ENCODE measurements at places on chromosomes 11 and 22.

- no peak for DNase-seq
Measured at GRCh38 chr11:108131993-108132392, 10.6 kb downstream of the ACAT1 start.

DNA sequence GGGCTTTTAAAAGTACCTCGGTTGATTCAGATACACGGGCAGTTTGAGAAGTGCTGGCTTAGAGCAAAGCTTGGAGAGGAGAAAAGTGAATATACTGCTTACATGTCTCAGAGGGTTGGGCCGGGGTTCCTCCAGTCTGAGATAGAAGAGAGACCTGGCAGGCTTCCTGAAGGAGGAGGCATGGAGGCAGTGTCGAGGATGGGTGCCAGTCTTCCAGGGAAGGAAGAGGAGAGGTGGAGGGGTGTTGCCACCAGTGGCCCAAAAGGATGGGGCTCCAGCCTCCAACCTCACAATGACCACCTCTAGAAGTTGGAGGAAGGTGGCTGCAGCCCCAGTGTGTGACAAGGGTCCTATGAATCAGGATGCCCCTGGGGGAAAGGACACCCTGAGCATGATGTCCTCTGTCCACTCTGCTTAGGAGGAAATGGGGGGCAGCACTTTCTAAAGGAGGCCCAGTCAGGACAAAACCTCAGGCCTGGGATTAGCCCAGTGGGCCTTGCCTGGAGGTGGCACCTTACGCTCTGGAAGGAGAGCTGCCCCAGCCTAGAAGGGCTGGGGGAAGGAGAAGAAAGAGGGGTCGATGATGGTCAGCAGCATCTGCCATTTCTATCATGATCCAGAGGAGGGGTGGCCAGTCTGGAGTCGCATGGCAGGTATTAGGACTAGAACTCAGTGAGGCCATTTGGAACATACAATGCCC lies 65.2 kb downstream of the CD82 start:
- no peak for DNase-seq

- no peak for DNase-seq
Measured at GRCh38 chr11:20155683-20156279, 4.5 kb downstream of the DBX1 start.

GRCh38 chr11:118238421-118238820 lies 13.6 kb upstream of the JAML start:
- DNase-seq: no peak

DNA sequence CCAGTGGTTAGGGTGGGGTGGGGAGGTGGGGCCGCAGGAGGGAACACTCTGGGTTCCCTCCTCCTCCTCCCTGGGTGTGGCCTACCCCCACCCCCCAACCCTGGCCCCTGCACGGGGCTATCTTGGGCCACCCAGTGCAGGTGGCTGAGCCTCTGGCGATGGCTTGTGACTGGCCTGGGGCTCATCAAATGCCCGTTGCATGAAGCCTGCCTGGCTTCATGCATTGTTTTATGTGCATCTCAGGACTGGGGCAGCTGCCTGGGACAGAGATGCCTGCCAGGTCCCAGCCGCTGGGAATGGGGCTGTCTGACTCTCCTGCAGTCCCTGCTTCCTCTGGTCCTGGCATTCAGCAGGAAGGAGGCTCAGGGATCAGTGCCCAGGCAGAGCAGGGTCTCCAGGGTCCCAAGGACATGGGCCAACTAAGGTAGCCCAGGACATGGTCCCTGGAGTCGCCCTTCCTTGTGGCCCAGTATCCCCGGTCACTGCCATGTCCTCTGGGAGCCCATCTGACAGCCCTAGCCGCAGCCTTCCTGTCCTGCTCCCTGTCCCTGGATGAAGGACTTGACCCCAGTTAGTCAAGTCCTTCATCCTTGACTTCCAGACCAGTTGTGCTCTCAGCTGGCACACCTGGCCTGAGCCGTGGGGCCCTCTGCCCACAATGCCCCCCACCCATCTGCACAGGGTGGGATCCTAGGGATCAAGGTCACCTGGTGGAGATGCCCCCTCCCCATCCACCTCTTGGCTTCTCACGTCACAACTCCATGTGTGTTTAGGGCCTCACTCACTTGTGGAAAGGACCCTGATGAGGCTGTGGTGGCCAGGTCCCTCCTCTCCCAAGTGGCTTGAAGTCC lies 112.1 kb upstream of the FGF3 start:
- DNase-seq: no peak

DNA sequence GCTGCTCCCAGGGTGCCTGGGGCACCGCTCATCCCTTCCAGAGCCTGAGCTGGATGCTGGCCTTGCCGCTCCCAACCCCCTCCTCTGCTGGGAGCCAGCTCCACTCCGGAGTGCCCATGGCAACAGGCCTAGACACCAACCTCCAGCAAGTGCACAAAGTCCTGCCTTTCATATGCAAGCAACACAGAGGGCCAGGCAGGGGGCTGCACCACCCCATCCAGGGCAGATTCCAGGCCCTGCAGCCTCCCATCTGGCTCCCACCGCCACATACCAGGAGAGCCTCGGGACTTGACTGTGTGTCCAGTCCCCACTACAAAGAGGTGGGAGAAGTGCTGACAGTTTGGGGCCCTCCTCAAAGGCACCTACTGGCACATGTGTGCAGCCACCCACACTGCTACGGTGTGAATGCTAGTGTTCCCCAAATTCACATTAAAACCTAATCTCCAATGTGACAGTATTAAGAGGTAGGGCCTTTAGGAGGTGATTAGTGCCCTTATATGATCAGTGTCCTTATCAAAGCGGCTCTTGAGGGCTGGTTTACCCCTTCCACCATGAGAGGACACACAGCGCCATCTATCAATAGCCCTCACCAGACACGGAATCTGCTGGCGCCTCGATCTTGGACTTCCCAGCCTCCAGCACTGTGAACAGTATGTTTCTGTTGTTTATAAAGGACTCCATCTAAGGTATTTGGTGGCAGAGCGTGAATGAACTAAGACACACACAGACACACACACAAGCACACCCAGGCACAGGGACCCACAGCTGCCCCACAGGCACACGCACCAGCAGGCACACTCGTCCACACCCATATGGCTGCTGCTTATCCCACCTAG lies 16.2 kb downstream of the ARVCF start:
- no peak for DNase-seq

GRCh38 chr11:92082652-92083051 lies 142.0 kb upstream of the FAT3 start:
- DNase-seq: no peak

DNA sequence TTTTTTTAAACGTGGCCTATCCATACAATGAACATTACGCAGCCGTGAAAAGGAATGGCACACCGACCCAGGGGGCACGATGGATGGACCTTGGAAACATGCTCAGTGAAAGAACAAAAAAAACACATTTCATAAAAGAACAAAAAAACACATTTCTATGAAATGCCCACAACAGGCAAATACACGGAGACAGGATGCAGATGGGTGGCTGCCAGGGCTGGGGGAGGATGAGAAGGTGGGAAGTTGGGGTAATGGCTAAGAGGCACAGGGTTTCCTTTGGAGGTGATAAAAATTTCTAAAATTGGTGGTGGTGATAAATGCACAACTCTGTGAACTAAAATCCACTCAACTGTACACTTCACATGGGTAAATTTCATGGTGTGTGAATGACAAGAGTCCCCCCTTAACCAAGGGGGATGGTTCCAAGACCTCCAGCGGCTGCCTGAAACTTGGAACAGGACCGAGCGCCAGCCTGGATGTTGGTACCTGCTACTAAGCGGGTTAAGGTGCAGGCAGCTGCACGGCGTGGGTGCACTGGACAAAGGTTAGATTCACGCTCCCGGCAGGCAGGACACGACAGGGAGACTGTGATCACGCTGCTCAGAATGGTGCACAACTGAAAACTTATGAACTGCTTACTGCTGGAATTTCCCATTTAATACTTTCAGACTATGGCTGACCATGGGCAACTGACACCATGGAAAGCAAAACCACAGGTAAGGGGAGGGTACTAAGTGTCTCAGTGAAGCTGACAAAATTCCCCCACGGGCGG lies 16.5 kb downstream of the BRD1 start:
- no peak for DNase-seq

GRCh38 chr11:12329169-12329568 lies 48.2 kb upstream of the PARVA start:
- DNase-seq: no peak

DNA sequence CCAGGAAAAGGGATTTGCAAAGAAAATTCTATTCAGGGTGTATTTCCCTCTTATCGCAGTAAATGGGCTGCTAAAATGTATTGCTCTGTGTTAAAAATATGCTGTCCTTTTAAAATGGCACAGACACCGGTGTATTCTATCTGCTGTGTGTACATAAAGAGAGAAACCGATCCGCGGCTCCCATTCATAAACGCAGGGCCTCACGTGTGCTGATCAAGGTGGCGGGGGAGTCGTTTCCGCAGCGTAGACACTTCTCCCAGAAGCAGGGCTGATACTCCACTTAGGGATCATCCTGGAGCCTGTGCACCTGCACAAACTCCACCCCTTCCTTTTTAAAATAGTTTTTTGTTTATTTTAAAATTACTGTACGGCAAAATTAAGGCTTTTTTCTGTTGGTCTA lies 26.1 kb upstream of the IGSF9B start:
- no peak for DNase-seq

DNA sequence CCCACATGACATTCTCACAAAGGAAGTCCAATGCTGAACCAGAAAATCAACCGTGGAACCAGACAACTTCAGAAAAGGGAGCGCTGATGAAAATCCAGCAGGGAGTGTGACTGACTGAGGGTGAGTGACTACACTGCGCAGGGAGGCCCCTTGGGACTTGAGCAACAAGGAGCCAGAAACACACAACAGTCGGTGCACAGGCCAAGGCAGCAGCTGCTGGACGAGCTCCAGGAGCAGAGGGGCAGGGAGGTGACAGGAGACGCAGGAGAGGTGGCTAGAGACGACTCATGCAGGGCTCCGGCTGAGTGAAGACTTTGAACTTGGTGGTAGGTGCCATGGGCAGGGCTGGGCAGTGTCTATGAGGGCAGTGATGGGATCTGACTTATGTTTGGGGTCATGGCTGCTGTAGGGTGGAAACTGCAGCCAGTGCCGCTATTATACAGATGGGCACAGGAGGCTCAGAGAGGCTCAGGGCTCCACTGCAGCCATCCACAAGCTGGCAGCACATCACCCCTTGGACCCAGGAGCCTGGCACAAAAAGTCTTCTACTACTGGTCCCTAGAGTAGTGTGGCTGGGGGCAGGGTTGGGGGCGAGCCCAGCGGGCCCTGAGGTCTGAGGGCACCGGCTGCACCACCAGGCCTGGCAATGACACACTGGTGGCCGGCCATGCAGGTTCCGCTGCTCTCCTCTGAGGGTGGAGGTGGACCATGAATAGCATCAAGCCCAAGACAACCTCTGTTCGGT lies 10.3 kb upstream of the FADD start:
- no peak for DNase-seq

GRCh38 chr11:61302550-61302949 lies 7.4 kb upstream of the VWCE start:
- DNase-seq: no peak

- DNase-seq: no peak
Measured at GRCh38 chr11:574632-575312, 1.5 kb upstream of the PHRF1 start.

DNA sequence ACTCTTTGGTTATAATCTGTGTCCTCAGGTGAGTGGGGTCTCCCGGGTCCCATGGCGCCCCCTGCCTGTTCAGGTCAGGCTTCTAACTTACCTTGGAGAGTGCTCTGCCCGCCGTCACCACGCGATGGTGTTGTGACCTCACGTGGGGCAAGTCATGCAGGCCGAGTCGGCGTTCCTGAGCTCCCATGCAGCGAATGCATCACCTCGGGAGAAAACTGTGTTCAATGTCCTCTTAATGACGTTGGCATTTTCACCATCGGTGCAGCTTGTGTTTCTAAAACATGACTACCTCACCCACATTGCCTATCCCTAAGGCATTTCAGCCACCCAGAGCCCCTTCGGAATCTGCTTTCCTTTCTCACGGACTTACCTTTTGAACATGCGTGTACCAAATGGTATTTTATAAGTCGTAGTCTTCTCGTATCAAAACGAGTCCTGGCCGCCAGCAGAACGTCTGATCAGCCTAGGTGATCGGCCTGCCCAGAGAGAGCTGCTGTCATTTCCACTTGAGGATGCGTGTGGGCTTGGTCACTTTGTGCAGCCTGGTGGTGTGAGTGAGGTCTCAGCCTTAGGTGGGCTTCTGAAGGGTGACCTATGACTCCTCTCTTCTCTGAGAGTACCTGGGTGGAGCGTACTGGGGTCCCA lies 64.8 kb downstream of the TBC1D22A start:
- DNase-seq: no peak

GRCh38 chr11:11022125-11022730 lies 164.4 kb upstream of the ZBED5 start:
- no peak for DNase-seq

- no peak for DNase-seq
Measured at GRCh38 chr22:24791362-24791761, 14.6 kb upstream of the SGSM1 start.

DNA sequence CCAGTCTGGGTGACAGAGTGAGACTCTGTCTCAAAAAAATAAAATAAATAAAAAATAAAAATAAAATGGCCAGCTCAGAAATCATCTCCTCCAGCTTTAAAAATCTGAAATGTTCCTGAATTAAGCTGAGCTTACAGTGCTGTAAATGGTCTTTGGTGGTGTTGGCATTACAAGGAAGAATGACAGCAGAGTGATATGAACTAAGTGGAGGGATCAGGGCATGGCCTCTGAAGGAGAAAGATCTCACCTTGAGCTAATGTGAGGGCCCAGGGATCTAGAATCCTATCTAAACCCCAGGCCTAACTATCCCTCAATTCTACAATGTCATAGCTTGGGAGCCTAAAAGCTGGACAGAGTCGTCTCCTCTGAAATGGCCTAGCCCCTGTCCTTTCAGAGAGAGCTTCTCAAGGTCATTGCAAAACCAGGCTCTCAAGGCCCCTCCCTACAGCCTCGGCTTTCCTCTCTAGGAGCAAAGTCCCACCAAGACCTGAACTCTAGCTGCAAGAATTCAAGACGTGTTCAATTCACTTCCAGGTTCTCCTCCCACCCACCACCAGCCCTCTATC lies 345.4 kb downstream of the BUD13 start:
- DNase-seq: no peak

DNA sequence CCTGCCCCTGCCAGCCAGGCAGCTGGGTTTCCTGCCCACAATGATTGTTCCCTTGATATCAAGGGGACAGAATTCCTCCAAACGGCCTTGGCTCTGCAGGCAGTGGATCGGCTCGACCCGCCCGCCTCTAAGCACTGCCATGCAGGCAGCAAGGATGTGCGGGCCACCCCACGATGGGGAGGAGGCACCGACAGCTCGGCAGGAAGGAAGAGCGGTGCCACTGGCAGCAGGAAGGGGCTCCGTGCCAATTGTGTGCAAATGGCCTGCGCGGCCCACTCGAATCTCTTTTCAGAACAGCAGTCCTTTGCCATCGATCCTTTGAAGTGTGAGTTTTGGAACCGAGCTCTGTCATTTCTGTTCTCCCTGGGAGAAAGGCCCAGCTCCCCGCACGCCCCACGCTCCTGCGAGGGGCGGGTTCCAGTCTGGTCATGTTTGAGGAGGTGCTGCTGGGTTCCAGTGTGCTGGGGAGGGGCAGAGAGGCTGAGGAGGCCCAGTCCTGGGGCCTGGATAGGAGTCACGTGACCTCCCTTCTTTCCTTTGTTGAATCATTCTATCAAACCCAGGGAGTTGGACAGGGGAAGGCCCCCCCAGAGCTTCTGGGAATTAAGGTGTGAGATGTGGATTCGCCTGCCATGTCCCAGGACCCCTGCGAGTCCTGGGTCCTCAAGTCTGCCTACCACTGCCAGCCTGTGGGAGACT lies 406.0 kb downstream of the CTTN start:
- no peak for DNase-seq

GRCh38 chr11:122486793-122487495 lies 168.6 kb upstream of the UBASH3B start:
- no peak for DNase-seq

GRCh38 chr11:75105462-75105925 lies 8.8 kb upstream of the OR2AT4 start:
- DNase-seq: no peak

- DNase-seq: peak; percentile 25
Measured at GRCh38 chr11:43943931-43944751, 1.7 kb downstream of the C11orf96 start.

Data from GM06990 (cell line).